IPS DF 19.7 (cell line): ENCODE measurements at places on chromosomes 1 and 21.

DNA sequence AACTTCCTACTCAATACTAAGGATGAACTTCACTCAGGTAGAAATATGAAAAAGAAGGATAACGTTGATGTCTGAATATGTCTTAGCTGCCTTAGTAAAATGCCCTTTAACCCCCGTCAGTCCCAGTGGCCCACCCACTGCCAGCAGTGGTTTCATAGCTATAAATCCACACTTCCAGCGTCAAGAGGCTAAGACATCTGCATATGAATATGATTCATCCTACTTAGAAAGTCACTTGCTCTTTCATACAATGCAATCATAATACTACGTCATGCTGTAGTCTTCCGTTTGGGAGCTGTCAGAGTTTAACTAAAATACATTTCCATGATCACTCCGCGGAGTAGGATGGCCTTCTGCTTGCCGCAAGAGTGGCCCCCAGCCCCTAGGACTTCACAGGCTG, 247.3 kb downstream of the SDCCAG8 start:
- DNase-seq = no peak

- DNase-seq = no peak
Observed at GRCh38 chr1:117290890-117291289, 76.4 kb upstream of the MAN1A2 start.

DNA sequence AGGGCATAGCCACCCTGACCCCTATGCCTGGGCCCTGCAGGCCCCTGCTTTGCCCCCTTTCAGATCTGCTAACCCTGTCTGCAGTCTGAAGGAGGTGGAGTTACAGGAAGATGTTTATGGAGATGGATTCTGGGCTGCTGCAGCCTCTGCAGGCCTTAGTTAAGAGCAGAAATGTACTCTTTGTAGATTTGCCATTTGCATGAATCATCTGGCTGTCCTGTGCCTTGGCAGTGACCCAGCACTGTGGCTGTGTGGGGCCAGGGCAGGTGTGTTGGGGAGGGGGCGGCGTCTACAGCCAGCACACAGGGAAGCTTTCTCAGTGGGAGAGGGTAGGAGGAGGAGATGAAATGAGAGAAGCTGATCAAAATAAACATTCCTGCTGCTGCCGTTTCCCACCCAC, 867.3 kb downstream of the PLA2G4A start:
- no peak for DNase-seq

DNA sequence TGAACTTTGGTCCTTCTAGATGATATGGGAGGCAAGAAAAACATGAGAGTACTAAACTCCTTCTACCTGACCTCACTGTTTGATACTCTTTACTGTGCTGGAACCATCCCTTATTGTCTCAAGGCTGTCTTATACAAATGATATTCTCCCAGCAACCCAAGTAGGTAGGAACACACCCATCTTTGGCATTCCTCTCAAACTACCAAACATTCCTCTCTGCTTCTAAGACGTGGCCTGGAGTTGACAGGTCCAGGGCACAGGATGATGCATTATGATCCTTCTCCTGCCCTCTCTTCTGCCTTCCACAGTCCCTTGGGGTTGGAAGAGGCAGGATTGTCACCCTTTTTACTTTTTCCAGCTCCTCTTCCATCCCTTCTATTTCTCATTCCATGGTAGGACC, 90.5 kb downstream of the SPATA17 start:
- DNase-seq = no peak

DNA sequence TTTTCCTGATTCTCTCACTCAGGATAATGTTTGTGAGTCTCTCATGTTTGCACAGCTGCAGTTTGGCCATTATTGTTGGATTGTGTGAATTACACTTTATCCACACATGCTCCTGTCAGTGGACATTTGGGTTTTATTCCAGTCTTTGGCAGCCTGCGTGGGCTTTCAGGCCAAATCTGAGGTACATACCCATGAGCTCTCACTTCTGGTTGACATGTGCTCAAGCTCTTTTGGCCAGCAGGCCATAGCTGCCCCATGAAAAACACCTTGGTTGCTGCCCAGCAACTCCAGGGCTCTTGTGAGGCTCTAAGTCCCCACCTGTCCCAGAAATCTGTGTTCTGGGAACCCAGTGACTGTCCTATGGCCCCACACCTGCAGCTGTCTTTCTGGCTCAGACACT, 124.5 kb upstream of the GALNT2 start:
- no peak for DNase-seq

DNA sequence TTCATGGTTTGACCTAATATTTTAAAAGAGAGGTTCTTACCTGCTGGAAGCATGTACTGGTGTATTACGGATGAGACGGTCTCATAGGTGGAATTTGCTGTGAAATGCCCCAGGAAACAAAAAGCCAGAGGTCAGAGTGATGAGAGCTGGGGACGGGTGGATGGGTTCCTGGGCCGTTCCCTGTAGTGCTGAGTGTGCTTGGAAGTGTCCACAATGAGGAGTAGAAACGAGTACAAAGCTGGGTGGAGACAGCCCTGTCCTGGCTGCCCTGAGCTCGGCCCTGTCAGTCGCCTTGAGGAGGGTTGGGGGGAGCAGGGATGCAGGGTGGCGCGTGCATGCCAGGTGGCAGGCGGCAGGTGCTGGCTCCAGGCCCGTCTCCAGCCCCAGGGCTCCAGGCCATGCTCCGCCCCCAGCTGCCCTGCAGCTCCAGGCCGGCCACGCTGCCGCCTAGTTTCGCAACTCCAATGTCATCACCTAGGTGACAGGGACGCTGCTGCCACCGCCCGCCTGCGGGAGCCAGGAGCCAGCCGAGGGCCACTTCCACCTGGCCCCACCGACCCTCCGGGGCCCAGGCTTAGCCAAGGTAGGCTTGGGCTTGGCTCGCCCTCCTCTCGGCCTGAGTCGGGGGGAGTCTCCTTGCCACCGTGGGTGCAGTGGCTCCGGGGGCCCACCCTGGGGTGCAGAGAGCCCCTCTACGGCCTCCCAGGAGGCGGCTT, 16.4 kb downstream of the TP73 start:
- DNase-seq = no peak

- no peak for DNase-seq
Observed at GRCh38 chr1:11157394-11157793, 31.8 kb upstream of the ANGPTL7 start.

DNA sequence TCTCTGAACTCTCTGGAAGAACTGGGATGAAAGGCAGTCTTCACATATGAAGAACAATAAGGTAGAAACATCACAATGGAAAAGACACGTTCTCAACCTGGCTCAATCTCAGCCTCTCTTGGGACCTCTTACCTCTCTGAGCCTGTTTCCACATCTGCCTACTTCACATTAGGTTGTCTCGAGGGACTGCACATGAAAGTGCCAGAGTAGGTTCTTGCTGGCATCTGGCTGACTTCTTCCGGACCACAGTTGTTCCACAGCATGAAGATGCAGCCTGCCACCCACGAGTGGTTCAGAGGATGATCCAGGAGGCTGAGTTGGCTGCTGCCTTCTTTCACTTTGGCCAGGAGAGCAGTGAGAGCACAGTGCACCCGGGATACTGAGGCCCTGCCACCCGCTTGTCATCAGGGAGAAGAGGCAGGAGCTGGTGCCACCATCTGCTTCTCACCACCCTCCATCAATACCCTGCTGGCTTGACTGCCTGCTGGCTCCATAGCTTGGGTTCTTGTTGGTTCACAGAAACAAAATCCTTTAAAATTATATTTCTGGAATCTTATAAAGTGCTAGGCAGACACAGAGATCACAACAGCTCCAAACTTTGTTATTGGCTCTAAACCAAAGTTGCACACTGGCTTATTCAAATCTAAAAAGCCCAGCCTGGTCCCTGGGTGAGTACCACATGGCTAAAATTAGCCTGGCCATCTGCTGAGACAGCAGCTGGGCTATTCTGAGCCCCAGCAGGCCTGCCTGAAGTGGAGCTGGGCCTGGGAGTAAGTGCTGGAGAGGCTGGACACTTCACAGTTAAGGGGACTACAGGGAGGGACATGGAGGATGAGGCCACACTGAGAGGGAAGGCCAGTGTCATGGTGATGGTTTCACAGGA, 46.9 kb upstream of the LIN9 start:
- no peak for DNase-seq

GRCh38 chr1:14466006-14466405, 132.5 kb upstream of the KAZN start:
- DNase-seq = no peak

DNA sequence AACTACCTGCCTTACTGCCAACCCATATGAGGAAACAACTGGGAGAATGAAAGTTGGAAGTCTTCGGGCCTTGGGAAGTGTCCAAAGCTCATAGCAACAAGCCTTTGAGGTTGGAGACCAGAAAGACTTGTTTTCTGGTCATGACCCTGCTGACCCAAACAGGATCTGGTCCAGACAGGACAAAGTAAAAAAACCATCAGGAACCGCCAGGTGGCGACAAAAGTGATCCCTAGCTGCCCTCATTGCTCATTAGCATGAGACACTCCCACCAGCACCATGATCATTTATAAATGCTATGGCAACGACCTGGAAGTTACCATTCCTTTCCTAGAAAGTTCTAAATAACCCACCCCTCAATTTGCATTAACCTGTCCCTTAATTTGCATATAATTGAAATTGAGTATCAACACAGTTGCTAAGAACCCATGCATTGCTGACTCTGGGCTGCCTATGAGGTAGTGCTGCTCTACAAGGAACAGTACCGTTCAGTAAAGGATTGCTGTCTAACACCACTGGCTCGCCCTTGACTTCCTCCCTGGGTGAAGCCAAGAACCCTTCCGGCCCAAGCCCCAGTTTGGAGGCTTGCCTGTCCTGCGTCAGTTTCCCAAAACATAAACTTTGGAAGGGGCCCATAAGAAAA, 89.0 kb downstream of the URB2 start:
- no peak for DNase-seq

DNA sequence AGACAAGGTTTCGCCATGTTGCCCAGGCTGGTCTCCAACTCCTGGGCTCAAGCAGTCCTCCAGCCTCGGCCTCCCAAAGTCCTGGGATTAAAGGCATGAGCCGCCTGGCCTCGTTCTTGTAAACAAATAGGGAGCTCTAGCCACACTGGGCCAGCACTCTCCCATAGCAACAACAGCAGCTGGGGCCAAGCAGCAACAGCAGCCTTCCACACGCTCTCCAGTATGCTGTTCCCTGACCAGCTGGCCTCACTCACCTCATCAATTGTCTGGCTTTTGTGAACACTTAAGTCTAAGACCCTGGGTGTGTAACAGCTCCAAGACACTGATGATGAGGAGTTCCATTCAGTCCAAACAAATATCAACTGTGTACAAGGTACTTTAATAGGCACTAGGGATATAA, 16.9 kb upstream of the GLIS1 start:
- DNase-seq = no peak

DNA sequence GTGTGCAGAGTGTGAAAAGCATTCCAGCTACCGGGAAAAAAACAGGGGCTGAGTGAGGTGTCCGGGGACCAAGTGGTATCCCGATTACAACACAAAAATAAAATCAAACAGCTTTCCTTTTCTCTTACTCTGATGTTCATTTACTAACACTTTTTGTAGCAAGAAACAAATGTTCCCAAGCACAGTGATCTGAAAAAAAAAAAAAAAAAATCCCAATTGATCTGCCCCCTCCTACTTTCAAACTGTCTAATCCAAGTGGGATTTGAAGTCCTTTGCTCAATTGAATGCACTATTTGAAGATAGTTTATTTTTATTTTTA, 1.3 kb downstream of the BACE2 start:
- DNase-seq = no peak

- DNase-seq = no peak
Observed at GRCh38 chr1:243963571-243963970, 87.5 kb upstream of the ZBTB18 start.

DNA sequence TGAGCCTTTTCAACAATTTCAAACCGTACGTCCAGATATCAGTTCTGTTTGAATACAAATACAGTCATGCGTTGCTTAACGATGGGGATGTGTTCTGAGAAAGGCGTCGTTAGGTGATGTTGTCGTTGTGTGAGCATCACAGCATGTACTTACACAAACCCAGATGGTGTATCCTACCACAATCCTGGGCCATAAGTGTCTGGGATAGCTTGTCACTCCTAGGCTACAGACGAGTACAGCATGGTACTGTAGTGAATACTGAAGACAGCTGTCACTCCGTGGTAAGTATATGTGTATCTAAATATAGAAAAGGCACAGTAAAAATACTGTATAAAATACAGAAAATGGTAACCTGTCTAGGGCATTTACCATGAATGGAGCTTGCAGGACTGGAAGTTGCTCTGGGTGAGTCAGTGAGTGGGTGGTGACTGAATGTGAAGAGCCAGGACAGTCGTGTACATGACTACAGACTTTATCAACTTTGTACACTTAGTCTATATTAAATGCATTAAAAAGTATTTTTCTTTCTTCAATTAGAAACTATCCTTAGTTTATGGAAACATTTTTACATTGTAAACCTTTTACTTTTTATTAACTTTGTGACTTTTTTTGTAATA, 10.5 kb upstream of the OR2W3 start:
- DNase-seq = no peak

DNA sequence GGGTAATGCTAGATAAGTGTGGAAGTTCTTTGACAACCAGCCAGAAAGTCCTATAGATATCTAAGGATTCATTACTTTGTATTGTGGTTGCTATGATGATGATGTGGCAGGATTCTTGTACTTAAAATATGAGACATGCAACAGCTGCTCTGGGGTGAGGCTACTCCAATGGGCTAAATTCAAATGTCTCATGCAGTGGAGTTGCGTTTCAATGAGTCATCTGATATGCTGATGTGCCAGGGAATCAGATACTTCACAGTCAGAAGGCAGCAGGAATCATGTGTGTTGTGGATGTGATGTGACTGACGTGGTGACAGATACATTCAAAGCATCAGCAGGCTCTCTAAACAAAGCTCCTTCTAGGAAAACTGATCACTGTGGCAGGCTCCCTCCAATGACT, 66.5 kb downstream of the TSEN15 start:
- no peak for DNase-seq

DNA sequence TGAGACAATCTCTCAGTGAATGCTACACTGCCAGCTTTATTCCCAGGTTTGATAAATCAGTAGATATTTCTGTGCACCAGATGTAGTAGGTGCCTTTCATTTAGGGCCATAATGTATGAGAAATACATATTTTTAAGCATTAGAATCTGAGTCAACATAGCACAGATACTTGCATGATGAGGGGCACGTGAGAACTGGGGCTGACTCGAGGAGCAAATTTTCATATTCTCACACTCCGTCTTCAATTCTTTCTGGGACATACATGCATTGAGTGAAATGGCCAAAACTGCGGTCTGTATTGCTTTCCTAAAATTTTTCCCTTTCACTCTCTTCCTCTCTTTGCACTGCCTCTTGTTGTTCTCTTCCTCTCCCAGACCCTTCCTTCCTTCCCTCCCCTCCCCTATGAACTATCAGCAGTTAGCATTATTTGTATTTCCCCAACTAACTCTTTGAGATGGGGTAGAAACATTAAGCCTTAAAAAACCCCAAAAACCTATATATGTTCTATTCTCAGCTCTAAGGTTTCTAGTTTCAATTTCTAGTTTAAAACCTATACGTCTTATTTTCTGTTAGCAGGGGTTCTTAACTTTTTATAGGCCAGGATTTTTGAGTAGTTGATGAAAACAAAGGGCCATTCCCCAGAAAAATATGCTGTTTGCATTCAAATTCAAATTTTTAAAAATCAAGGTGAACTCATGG, 289.1 kb downstream of the PTBP2 start:
- DNase-seq = no peak

- no peak for DNase-seq
Observed at GRCh38 chr1:35201631-35202030, 8.7 kb upstream of the SFPQ start.
